ENCODE measurements at places on chromosomes 5 and 9.

DNA sequence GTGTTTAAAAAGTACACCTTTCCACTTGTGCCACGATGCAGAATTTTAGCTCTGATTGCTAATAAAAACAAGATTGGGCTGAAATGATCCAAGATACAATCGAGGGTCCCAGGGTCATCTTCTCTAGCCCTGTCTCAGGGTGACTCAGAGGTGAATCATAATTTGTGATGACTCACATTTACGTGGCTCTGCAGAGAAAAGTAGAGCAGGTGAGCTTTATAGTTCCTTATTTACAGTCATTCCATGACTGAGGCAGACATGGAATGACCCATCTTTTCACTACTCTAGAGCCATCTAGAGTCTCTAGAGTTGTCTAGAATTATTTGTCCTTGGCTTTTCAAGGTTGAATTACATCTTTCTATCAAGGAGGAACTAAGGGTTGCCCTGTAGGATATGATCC is 155.2 kb downstream of the GAS1 start:
- no peak for DNase-seq

- no peak for DNase-seq
These were observed 7.6 kb upstream of the PRRC2B start for GRCh38 chr9:131386281-131386680.

GRCh38 chr5:158832096-158832685 is 267.5 kb downstream of the EBF1 start:
- DNase-seq: no peak

GRCh38 chr5:148374690-148375360 is 8.9 kb upstream of the FBXO38 start:
- DNase-seq: peak; percentile 53

DNA sequence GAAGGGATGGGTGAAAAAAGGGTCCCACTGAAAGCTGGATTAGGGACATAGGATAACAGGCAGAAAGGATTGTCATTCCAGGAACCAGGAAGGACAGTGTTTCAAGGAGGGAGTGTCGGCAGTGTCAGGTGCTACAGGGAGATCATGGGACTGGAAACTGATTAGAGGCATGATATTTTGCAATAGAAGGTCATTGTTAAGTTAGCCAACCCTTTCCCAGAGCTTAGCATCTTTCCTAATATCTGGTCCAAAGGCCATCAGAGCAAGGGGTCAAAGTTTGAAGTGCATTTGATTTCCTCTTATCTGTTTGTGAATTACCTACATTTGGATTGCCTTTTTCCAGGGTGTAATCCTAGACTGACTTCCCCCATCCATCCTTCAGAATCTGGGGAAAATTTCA is 91.3 kb downstream of the DOCK2 start:
- no peak for DNase-seq

- no peak for DNase-seq
These were observed 164.1 kb downstream of the CFAP90 start for GRCh38 chr5:7686794-7687193.

DNA sequence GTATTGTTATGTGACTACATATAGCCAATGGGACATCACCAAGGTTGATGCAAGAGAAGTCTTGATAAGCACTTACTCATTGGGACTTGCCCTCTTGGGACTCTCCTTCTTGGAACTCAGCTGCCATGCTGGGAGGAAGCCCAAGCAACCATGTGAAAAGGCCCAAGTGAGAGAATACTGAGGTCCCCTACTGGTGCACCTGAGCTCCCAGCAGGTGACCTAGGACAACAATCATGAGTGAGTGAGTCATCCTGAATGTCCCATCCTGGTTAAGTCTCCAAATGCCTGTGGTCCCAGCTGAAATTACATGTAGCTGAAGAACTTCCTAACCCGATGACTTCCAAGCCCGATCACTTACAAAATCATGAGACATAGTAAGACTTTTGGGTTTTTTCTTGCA is 260.7 kb downstream of the ICE1 start:
- no peak for DNase-seq

GRCh38 chr5:64145216-64145895 is 20.3 kb upstream of the RNF180 start:
- DNase-seq: peak; percentile 65

GRCh38 chr9:108786322-108786721 is 69.5 kb downstream of the ACTL7B start:
- DNase-seq: no peak

DNA sequence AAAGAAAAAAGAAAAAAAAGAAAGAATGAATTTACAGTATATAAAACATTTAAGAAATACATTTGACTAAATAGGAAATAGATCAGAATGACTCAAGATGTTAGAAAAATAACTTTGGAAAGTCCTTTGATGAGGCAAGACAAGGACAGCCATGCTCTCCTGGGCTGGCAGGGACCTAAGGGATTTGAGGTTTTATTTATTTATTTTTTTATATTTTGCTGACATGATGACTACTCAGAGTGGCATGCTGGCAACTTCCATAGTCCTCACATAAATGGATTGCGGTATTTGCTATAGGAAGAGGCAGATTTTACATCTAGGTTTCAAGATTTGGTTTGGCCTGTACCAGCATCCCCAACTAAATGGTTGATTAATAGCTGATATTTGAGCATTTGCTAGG is 17.7 kb downstream of the SLC28A3 start:
- DNase-seq: no peak

DNA sequence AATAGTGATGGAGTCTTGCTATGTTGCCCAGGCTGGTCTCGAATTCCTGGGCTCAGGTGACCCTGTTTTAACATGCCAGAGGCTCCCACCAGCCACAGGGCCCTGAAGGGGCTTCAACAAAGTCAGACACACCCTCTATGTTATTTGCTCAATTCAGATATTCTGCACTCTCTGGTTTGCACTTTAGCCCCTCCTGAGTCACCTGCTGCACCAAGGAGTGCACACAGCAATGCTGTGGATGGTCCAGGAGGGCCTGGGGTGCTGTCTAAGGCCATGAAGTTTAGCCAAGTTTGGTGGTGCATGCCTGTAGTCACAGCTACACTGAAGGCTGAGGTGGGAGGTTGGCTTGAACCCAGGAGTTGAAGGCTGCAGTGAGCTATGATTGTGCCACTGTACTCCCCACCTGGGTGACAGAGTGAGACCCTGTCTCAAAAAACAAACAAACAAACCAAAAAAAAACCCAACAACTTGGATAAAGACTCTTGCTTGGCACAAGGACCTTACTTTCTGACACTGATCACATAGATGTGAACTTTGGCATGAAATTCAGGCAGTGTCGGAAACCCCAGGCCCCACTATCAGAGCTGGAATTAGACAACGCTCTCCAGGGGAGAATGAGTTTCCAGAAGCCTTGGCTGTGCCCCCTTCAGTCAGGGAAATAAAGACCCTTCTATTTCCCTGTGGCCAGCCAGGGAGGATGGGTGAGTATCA is 39.7 kb upstream of the CDKN2AIPNL start:
- DNase-seq: no peak

DNA sequence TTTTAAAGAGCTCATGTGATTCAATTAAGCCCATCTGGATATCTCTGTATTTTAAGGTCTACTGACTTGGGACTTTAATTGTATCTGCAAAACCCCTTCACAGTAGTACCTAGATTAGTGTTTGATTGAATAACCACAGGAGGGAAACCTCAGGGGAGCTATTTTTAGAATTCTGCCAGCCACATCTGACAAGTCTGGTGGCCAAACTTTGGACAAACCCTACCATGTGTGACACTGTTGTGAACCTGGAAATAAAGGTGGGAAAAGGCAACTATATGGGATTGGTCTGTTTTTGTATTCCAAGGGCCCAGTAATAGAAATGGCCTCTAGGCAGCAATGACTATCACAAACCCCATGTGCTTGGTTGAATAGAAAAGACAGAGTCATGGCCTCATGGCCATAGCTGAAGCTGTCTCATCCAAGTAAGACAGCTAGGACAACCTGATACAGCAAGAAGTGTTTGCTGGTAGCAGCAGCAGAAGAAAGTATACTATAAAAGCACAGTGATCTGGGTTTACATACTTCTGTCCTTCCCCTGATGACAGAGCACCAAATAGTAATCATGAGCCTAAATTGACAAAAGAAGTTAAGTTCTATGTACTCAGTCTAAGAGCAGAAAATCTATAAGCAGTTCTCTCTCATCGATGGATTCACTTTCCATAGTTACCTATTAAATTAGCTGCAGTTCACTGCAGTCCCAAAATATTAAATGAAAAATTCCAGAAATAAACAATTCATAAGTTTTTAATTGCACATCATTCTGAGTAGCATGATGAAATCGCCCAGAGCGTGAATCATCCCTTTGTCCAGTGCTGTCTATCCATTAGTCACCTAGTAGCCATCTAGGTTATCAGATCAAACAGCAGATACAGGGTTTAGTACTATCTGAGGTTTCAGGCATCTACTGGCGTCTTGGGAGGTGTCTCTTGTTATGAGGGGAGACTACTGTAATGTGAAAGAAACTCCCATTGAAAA is 189.8 kb downstream of the ARHGAP26 start:
- DNase-seq: no peak

- DNase-seq: no peak
These were observed 626.7 kb upstream of the ADAMTS16 start for GRCh38 chr5:4513381-4513780.

DNA sequence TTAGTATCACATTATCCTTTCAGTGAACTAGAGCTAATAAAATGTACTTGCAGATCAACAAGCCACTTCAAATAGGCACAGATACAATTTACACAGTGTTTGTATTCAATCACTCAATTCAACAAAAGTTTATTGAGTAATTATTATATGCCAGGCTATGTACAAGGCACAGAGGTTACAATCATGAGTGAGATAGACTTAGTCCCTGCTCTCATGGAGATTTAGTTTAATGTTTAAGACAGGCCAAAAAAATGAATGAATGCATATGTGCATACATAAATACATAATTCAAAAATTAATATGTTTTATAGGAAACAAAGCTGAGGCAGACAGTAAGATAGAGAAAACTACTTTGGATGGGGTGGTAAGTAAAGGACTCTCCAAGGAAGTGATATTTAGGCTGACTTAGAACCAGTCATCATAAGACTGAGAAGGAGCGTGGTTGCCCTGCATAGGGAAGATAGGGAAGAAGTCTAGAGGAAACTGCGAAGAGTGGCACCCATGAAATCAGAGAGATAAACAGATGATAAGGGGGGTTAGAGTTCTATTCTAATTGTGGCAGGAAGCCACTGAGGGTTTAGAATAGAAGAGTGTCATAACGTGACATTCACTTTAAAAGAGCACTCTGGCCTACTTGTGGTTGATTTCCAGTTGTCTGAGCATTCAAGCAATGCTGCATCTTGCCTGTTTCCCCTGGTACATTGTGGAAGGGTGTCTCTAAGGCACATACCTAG is 49.7 kb upstream of the GRAMD2B start:
- peak; percentile 56 for DNase-seq

DNA sequence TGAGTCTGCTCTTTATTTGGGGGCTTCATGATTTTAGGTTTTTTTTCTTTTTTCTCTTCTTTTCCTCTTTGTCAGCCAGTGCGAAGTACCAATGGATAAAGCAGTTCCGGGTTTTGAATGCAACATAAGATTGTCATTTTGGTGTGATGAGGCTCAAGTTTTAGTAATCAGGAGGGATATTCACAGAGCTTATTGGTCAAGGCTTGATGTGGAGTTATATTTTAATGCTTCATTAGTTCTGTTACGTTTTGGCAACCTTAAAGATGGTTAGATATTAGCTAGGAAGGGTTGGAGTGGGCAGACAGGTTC is 1.4 kb downstream of the PIK3R1 start:
- peak; percentile 92 for DNase-seq

DNA sequence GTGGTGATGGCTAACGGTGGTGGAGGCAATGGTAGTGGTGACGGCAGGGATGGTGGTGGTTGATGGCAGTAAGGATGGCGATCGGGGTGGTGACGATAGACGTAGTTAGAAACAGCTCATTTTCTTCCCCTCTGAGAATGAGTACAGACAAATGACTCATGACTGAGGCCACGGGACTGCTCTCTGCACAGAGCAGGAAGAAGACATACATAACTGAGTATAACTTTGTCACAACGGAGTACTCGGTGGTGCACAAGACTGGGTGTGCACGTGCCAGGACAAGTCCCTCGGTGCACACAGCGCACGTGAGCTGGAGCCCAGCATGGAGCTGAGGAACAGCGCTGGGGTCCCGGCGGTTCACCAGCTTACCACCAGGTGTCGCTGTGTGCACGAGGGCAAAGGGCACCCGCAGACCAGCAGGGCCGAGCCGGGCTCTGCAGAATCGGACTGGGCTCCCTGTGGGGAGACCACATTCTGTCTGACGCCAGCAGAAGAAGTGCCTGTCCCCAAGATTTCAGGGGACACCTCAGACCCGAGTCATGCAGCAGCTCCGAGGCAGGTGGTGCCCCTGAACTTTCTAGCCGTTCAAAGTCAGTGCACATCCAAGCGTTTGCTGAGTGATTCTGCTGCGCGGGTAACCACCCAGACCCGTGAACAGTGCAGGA is 188.6 kb downstream of the FSTL4 start:
- peak; percentile 90 for DNase-seq

DNA sequence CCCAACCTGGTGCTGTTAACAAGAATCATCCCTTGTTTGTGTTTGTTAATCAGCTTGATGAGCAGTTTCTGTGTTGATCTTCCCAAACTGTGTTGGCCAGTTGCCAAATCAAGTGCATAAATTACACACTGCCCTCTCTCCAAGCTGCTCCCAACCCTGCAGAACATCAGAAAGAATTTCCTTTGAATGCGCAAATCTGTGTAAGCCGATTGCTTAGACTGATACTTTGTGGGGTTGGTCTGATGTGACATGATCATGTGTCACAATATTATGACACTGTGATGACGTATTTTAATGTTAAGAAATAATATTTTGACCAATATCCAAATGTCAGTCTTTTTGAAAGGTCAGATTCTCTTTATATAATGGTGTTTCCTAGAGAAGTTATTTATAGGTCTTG is 766.4 kb upstream of the WWC1 start:
- no peak for DNase-seq

- no peak for DNase-seq
These were observed 52.6 kb upstream of the TBC1D9B start for GRCh38 chr5:179960204-179960831.

DNA sequence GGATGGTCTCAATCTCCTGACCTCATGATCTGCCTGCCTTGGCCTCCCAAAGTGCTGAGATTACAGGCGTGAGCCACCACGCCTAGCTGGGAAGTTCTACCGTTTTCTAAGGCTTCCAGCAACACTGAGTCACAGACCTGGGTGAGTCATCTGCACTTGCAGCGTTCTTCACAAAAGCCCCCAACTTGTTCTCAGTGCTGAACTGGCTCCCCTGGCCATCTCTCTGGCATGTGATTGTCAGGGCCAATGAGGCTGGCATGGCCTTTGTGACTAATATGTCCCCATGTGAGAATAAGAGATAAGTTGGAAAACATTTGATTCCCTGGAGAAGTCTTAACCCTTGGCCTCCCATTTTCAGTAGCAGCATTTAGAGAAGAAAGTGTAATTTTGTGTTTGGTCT is 124.4 kb downstream of the WDR41 start:
- no peak for DNase-seq

GRCh38 chr5:149282966-149283332 is 11.3 kb downstream of the AFAP1L1 start:
- no peak for DNase-seq
